Activated naive CD4-positive, alpha-beta T cell treated with anti-CD3 and anti-CD28 coated beads, Interleukin-2, amount 10 ng/mL, durations not matched to agents 7 days and 5 days (primary cell): ENCODE measurements at places on chromosomes 4 and X.
A peak's percentile ranks its signal among the peaks of the same experiment; 100 is the strongest.

DNA sequence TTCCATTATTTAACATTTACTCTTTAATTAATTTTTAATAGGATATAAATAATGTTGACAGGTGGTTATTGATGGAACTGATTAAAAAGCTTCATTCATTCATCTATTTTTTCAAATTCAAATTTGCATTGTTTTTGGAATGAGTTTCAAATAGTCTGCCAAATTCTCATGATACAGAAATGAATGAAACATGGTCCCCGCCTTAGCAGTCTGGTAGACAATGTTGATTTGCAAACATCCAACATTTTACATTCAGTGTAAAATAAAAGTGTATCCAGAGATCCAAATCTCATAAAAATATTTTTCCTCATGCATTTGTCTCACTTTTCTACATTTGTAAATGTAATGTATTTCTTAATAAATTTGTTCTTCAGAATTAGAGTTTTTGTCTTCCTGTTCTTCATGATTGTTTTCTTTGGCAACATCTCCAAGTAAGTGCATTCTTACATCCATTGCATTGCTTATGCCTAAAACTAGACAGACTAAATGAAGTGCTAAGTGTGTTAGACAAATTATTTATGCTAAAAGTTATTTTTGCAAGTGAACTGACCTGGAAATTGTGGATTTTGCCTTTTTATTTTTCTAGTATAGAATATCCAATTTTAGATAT is 142.3 kb downstream of the PCDH18 start:
- no peaks in the 10 kb centered on the region for H3K27me3 ChIP-seq
- H3K27ac ChIP-seq: no peak overlapping the region
- no peaks in the 10 kb centered on the region for H3K4me1 ChIP-seq
- no peaks in the 10 kb centered on the region for H3K36me3 ChIP-seq
- no peak for DNase-seq

DNA sequence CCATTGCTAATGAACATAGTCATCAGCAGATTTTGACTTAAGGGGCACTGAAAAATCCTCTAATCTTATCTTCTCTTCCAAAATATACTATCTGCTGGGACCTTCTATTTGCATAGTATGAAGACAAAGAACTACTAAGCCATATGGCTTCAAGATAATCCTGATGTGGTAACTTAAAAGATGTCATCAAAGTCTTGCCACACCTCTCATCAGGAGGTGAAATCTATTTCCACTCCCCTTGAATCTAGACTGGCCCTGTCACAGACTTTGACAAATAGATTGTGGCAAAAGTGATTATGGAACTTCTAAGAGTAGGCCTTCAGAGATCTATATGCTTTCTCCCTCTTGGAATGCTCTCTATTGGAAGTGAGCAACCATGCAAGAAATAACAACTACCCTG is 27.3 kb upstream of the TET2 start:
- no peak for DNase-seq
- no peaks in the 10 kb centered on the region for H3K4me1 ChIP-seq
- no peaks in the 10 kb centered on the region for H3K36me3 ChIP-seq
- H3K4me3 ChIP-seq: no peak overlapping the region

- H3K36me3 ChIP-seq: no peaks in the 10 kb centered on the region
- peak overlapping the region; percentile 77 for H3K27ac ChIP-seq
- H3K4me1 ChIP-seq: peaks cover 31% of the 10 kb centered on the region
- peaks cover 5% of the 10 kb centered on the region for H3K27me3 ChIP-seq
- H3K4me3 ChIP-seq: no peak overlapping the region
- DNase-seq: peak; percentile 69
Measured at GRCh38 chr4:38949411-38950051, 81.9 kb downstream of the FAM114A1 start.

- H3K27ac ChIP-seq: peak overlapping the region; percentile 76
- H3K27me3 ChIP-seq: no peaks in the 10 kb centered on the region
- H3K4me1 ChIP-seq: peaks cover 50% of the 10 kb centered on the region
- no peak overlapping the region for H3K4me3 ChIP-seq
Measured at GRCh38 chr4:184281231-184282139, 63.8 kb upstream of the ENPP6 start.

DNA sequence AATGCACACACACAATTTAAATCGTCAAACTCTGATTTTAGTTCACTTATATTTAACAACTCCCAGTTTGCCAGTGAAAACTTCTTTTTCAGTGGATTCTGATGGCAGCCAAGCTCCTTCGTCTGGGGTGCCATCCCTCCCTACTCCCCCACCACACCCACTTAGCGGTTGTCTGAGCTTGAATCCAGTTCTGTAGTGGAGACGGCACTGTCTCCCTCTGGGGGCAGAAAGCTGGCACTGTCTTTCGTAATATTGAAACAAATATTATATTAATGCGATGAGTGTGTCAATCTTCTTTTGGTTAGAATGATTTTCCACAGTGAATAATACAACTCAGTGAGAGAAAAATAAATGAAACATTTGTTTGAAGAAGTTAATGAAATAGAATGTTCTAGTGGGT is 5.4 kb downstream of the MEPE start:
- H3K36me3 ChIP-seq: no peaks in the 10 kb centered on the region
- H3K27ac ChIP-seq: no peak overlapping the region
- DNase-seq: no peak
- H3K4me1 ChIP-seq: no peaks in the 10 kb centered on the region
- peaks cover 12% of the 10 kb centered on the region for H3K27me3 ChIP-seq

DNA sequence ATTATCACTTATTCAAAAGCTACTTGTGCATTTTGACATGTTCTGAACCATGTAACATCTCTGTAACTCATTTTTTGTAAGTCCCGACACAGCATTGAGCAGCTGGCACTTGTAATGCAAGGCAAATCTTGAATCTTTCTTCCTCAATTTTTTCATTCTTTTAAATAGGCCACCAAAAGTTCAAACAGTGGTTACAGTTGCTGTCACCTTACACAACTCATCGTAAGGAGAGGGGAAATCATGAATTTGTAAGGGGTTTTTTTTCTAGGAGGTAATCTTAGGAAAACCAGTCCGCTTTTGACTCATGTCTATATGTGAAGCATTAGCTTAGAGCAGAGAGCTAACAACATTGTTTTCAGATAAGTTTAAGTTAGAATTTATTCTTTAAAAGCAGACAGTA is 124.5 kb downstream of the PDLIM5 start:
- no peaks in the 10 kb centered on the region for H3K27me3 ChIP-seq
- H3K27ac ChIP-seq: no peak overlapping the region
- no peak overlapping the region for H3K4me3 ChIP-seq

GRCh38 chr4:22999419-22999818 is 306.7 kb downstream of the GBA3 start:
- no peak for DNase-seq
- no peaks in the 10 kb centered on the region for H3K27me3 ChIP-seq
- H3K4me1 ChIP-seq: no peaks in the 10 kb centered on the region
- H3K36me3 ChIP-seq: no peaks in the 10 kb centered on the region
- H3K4me3 ChIP-seq: no peak overlapping the region

DNA sequence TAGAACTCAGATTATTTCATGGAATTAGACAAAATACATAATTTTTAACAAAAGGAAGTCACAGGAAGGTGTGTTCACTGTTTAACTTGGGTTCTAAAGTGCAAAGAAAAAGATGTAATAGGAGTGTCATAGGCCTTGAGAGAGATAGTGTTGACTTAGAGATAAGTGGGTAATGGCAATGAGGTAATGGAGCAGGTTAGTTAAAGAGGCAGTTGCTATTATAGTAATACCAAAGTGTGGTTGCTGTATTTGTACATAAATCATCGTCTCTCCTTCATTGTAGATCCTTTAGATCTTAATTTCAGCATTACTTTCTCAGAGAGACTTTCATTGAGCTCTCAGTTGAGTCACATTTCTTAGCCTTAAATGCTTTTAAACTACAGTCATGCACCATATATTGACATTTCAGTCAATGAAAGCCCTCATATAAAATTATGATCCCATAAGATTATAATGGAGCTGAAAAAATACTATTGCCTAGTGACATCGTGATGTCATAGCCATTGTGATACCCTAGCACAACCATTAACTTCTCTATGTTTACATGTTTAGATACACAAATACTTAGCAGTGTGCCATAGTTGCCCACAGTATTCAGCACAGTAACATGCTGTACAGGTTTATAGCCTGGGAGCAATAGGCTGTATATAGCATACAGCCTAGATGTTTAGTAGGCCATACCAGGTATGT is 245.4 kb downstream of the ADGRL3 start:
- DNase-seq: no peak
- no peaks in the 10 kb centered on the region for H3K27me3 ChIP-seq
- no peak overlapping the region for H3K4me3 ChIP-seq
- no peaks in the 10 kb centered on the region for H3K4me1 ChIP-seq

- peaks cover 44% of the 10 kb centered on the region for H3K36me3 ChIP-seq
- no peak overlapping the region for H3K27ac ChIP-seq
- H3K4me3 ChIP-seq: no peak overlapping the region
- no peaks in the 10 kb centered on the region for H3K4me1 ChIP-seq
- no peaks in the 10 kb centered on the region for H3K27me3 ChIP-seq
- DNase-seq: no peak
Measured at GRCh38 chr4:25810461-25811373, 52.1 kb downstream of the SEL1L3 start.

DNA sequence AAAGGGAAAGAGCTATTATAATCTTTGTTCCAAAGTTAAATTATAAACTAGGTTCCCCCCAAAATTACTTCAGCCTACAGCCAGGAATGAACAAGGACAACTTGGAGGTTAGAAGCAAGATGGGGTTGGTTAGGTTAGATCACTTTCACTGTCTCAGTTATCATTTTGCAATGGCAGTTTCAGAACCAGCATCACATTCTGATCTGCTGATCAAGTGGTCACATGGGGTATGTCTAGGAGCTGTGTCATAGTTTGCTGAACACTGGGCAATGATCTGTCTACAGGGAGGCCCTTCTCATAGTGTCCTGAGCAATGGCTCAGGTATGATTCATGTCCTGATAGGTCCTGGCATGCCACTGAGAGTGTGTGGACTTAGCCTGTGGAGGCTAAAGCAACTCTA is 41.6 kb upstream of the XIAP start:
- H3K27ac ChIP-seq: no peak overlapping the region
- H3K27me3 ChIP-seq: no peaks in the 10 kb centered on the region
- no peak overlapping the region for H3K4me3 ChIP-seq
- no peak for DNase-seq
- no peaks in the 10 kb centered on the region for H3K36me3 ChIP-seq

- no peaks in the 10 kb centered on the region for H3K27me3 ChIP-seq
- no peaks in the 10 kb centered on the region for H3K36me3 ChIP-seq
- H3K27ac ChIP-seq: no peak overlapping the region
- no peak overlapping the region for H3K4me3 ChIP-seq
- no peak for DNase-seq
Measured at GRCh38 chr4:140368686-140369085, 4.8 kb upstream of the SCOC start.
